ENCODE measurements at places on chromosomes 2 and 18. TPM values are rescaled to one million over a fixed set of nuclear protein-coding genes. Genes with fewer than 3 reads are reported as not detected.

GRCh38 chr2:187419808-187420207 is 28.2 kb downstream of the CALCRL start:
- DNase-seq, result no peak

DNA sequence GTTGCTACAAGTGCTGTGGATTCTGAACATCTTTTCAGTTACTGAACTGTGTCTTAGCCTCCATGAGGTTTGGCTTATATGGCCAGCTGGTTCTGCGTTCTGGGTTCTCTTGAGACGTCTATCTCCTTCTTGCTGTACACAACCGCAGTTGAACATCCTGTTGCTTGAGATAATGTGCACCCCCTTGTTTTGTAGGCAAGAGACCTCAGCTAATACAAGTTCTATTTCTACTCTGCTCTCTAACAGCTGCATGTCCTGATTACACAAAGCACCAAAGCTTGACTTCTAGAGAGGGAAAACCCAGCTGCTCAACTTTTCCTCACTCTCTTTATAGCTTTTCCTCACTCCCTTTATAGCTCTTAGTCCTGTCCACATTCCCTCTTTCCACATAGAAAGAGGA is 176.0 kb downstream of the LTBP1 start:
- no peak for DNase-seq

- no peak for DNase-seq
Measured at GRCh38 chr18:67001052-67001451, 397.2 kb upstream of the CDH19 start.

DNA sequence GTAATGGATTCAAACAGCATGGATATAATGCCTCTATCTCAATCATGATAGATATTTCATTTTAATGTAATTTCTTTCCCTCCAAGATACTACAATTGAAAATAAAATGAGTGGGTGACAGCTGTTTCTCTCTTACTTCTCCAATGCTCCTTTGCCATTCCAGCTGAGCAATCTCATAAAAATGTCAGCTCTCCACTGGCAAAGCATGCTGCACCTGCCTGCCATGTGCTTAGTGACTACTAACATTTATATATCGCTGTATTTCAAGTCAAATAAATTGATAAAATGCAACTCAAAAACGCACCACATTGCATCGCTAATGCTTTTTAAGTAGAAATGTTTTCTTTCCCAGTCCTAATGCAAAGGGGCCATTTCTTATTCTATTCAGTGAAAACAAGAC is 1093.9 kb downstream of the CBLN2 start:
- no peak for DNase-seq

DNA sequence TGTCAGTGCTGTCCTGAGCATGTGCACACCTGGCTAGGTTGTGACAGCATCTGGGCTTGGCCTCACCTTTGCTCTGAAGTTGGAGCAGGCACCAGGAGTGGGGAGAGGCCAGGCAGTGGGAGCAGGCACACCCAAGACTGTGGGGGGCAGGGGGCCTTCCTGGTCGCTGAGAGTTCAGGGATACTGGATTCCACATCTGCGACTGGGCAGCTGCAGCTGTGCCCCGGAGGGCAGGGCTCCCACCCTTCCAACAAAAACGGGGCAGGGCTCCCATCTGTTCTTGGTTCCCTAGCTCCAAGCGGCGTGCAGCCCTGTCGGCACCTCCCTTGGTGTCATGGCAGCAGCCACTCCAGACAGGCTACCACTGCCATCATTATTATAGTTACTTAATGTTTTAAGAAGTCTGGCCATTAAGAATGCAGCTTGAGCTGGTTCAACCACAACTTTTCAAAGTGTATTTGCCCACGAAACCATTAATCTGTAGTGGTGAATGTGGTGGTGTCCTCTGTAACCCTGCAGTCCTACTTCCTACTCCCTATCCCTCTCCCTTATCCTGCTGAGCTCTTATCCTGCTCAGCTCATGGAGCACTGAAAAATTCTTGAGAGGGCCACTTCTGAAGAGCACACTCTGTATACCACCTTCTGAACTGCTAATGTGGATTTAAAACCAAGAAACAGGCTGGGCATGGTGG is 48.0 kb upstream of the RAB1A start:
- DNase-seq, result no peak

DNA sequence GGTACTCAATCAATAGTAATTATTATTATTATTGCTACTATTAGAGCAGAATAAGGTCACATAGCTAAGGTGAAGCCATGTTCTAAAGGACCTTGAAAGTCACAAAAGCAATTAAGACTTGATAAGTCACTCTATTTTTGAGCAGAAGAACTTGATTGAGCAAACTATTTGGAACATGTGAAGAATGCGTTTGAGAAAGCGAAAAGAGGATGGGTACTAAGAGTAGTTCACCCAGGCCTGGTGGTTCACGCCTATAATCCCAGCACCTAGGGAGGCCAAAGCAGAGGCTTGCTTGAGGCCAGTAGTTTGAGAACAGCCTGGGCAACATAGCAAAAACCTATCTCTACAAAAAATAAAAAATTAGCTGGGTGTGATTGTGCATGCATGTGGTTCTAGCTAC is 7.2 kb upstream of the RTN4 start:
- no peak for DNase-seq

DNA sequence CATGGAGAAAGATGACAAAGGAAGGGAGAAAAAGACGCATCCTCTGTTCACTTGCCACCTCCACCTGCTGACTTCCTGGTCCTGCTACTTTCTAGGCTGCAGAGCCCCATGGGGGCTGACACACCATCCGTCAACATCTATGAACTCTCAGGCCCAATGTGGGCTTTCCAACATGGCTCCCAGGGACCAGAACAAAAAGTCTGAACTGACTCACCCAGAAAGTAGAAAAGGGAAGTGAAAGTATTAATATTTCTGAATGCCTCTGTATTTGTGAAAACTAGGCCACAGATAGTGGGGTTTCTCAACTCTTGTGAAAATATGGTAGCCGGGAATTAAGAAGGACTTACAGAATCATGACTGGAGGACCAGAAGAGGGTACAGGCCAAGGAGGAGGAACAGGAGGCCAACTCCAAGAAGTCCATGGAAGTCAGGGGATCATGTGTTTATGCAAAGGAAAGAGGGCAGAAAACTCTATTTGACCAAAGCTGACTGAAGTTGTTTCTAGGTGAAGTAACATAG is 123.1 kb upstream of the CAB39 start:
- no peak for DNase-seq

DNA sequence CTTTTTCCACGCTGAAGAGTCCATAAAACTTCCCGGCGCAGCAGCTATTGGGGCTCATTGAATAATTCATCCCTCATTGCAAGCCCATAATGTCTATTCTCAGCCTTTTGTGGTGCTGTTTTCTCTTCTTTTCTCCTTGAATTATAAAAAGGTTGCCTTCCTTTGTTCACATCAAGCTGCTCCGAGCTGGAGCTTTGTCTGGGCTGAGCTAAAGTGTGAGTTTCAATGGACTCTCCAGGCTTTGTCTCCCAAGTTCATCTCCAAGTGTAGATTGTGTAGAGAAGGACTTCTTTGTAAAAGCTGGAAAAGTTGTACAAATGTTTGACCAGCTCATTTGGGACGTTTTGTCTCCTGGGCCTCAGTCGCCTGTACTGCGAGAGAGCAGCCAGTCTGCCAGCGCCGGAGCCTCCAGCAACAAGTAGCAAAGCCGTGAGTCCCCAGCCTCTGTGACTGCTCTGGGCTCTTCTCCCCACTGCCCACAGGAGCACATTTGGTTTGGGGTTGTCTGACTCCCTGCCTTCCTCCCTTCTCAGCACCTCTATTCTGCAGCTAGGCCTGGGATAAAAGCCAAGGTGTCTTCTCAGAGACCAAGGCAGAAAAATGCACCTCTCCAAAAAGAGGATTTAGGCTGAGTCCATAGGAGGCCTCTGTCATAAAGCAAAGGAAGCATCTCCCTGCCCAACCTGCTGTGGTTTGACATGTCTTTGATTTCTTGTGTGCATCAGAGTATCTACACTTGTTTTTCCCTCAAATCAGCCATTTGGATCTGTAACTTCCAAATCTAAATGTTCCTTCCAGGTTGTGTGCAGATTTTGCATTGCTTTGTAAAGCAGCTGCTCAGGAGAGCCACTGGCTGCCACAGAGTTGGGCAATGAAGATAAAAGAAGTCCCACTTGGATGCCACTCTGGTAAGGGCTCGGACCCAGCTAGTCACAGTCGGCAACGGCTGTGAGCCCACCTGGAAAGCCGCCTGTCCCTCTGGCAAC is 6.4 kb downstream of the PAX3 start:
- DNase-seq, result no peak

GRCh38 chr2:157830266-157830665 is 45.9 kb downstream of the ACVR1 start:
- no peak for DNase-seq

Gene SFTPB
- total RNA-seq, result 0.09 TPM

Gene CFAP221
- 0.14 TPM for total RNA-seq

Gene SMC6
- 23.3 TPM for total RNA-seq

Gene NRP2
- total RNA-seq, result 11.7 TPM

All from thymus (tissue), 14 donors.